ENCODE measurements at places on chromosomes 1 and 21. TPM values are rescaled to one million over a fixed set of nuclear protein-coding genes. Genes with fewer than 3 reads are reported as not detected.

The KRTAP20-1 gene
- not detected for polyA plus RNA-seq

The SYT6 gene
- not detected for polyA plus RNA-seq

The TINAGL1 gene
- polyA plus RNA-seq: 16.4 TPM

The C2CD4D gene
- 0.19 TPM for polyA plus RNA-seq

The GBP6 gene
- polyA plus RNA-seq: 344 TPM

All from esophagus (tissue), 2 donors.